ENCODE measurements at places on chromosomes 7 and 10.
A peak's percentile ranks its signal among the peaks of the same experiment; 100 is the strongest.

DNA sequence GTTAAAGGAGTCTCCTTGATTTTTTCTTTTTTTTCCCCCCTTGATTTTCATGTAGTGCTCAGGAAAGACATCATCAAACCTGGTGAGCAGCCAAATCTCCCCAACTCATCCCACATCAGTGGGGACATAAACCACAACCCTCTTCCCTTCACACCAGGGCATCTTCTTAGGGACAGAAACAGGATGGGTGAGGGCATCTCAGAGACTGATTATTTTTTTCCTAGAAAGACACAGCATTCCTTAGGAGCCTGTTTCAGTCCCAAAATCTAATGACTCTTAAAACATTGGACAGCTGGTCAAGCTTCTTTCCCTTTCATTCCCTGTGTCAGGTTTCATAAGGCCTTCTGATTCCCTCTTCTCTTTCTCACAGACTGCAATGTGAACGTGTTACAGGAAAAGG, 31.5 kb upstream of the GSAP start:
- no peaks in the 10 kb centered on the region for H3K27me3 ChIP-seq
- H3K4me1 ChIP-seq: no peaks in the 10 kb centered on the region
- no peak for DNase-seq
- H3K36me3 ChIP-seq: no peaks in the 10 kb centered on the region
- H3K27ac ChIP-seq: no peak overlapping the region

- peak; percentile 48 for DNase-seq
- no peaks in the 10 kb centered on the region for H3K27me3 ChIP-seq
- no peaks in the 10 kb centered on the region for H3K4me1 ChIP-seq
- no peak overlapping the region for H3K27ac ChIP-seq
Observed at GRCh38 chr7:22110227-22110839, 164.6 kb upstream of the CDCA7L start.

DNA sequence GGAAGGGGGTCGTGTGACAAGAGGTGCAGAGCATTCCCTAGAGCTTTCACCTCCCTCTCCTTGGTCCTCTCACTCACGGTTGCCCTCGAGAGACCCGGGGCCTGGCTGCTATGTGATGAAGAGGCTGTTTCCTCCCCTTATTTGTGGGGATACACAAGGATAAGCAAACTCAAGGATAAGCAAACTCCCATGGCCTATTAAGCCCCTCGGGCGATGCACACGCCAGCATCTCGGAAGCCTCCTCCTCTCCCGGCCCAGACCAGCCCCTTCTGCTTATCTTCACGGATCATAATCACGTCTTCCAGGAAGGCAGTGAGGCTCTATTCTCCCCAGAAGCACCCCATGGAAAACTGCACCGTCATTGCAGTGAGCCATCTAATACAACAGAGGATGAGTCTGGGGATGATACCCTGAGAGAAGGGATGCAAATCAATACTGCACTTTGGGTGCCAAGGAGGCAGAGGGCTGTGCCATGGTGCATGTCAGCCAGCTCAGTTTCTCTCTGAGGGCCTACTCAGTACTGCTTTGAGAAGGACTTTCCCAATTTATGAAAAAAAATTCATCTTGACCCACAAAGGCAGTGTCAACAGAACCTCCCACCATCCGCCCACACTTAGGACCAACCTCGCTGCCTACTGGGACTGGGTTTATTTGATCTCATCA, 22.2 kb downstream of the TMEM273 start:
- H3K4me1 ChIP-seq: no peaks in the 10 kb centered on the region
- no peak for DNase-seq
- no peak overlapping the region for H3K27ac ChIP-seq

DNA sequence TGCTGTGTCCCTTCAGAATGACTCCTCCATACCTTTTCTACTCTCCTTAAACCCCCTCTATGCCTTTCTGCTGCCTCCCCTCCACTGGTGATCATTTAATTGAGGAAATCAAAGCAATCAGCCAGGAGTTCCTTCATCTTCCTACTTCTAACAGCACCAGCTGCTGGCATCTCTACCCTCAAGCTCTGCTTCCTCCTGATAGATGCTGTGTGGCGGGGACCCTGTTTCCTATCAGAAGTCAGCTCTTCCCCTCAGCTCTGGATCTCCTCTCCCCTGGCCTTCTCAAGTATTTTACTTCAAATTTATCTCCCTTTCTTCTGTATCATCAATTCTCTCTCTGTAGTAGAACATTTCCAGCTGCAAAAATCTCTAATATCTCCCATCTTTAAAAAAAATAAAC, 183.7 kb downstream of the ELMO1 start:
- no peak overlapping the region for H3K4me3 ChIP-seq
- H3K27me3 ChIP-seq: no peaks in the 10 kb centered on the region
- no peaks in the 10 kb centered on the region for H3K36me3 ChIP-seq
- no peaks in the 10 kb centered on the region for H3K4me1 ChIP-seq
- no peak overlapping the region for H3K27ac ChIP-seq
